ENCODE measurements at places on chromosomes 5 and 9.

DNA sequence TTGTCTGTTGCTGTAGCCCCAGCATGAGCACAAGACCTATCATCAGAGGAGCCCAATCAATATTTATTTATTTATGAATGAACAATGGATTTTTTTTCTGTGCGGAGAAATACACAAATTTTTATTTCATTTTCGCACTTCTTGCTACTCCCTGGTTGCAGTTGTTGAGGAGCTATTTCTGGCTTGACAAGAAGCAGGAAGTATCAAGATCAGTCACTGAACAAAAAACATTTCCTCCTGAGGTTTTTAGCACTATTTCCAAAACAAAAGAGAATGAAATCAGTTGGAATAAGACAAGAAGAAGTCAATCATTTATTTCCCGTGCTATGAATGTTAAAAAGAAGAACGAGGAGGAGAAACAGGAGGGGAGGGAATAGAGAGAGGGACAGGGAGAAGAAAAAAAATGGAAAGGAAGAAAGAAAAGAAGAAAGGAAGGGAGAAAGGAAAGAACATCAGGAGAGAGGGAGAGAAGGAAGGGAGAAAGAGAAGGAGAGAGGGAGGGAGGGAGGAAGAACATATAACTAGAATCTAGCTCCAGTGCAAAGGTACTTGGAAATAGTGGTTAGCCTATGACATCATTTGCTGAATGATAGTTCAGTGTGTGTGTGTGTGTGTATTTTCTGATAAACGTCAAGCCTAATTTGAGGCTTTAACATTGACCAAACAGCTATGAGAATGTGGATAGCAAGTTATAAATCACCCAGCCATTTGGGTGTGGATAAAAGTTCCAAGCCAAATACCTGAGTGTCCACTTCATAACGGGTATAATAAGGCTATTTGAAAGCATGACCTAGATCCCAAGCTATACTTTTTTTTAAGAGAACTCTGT is 586.0 kb downstream of the EBF1 start:
- no peak for DNase-seq

DNA sequence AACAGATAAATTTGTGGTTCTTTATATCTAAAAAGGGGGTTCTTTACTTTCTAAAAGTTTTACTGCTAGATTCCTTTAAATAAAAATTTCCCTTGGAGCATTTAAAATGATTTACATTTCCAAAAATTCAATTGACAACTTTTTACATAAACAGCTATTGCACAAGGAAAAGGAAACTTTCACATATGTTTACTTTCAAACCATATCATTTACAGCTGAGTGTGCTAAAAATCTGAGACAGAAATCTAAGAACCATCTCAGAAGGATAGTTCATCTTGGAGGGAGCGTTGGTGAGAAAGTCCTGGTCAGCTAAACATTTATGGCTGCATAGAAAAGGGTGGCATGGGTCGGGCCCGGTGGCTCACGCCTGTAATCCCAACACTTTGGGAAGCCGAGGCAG is 235.4 kb downstream of the DTWD2 start:
- no peak for DNase-seq

DNA sequence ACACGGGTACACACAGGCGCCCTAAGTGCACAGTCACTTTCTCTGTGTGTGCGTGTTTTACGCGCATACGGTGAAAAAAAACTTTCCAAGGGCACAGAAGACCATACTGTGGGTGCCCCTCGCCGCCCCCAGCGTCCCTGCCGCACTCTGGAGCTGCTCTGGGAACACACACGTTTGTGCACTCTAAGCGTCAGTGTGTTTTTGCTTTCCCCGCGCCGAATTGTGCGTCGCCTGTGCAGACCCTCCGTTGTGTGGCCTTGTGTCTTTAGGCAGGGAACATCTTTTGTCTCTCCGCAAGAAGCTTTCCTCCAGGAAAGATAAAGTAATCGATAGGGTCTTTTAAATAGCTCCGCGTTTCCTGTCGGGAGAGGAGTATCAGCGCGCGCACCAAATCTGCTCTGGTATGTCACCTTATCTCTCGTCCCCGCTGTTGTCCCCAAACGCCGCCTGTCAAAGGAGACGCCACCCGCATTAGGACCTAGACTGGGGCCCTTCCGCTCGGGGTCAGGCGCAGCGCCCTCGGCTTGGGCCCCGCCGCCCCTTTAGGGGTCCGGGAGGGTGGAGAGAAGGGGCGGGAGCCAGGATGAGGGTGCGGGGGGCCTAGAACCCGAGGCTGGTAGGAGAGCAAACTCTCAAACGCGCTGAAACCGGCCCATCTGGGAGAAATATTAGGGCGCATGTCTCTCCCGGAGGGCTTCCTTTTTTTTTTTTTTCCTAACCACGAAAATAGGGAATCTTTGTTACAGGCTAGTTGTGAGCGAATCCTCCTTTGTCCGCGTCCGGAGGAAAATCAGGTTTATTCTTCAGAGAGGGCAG is 10.5 kb upstream of the NKX2-5 start:
- no peak for DNase-seq

- DNase-seq = peak; percentile 11
These were observed 474 bp downstream of the HMGCR start for GRCh38 chr5:75337366-75338021.

- DNase-seq = no peak
These were observed 268.8 kb upstream of the NREP start for GRCh38 chr5:112025757-112026156.

GRCh38 chr5:5683174-5683573 is 260.7 kb downstream of the ICE1 start:
- DNase-seq = no peak

DNA sequence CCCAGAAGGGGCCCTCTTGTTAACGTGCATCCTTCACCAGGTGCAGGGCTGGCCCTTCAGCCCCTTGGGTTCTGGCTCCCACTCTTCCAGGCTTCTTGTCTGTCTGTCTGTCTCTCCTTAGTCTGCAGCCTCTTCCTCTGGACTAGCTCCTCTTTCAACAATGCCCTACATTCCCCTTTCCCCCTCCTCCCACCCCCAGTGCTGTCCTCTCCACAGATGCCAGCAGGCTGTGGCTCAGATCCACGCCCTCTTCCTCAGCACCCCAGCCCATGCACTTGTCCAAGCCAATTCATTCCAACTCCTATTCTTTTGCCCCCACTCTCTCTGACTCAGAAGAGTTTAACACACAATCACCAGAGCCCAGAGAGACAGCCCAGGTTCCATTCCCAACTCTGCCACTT is 45.2 kb upstream of the ALDH1B1 start:
- DNase-seq = no peak

DNA sequence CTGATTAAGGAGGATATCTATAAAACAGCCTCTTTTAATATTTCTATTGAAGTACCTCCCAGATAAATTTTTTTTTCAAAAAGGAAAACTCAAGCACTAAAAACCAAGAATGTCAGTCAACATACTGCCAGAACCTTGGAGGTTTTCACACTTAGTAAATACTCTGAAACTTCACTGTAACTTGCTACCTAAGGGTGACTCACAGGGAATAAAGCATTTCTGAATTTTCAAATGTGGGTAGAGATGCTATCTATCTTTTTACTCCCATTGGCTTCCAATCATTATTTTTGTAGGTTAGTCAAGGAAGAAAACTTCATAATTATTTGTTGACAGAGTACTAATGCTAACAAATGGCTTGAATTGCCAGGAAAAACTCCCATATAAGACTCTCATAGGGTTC is 46.1 kb downstream of the SLC25A46 start:
- DNase-seq = no peak

- DNase-seq = no peak
These were observed 9.5 kb downstream of the PSAT1 start for GRCh38 chr9:78306222-78307076.

DNA sequence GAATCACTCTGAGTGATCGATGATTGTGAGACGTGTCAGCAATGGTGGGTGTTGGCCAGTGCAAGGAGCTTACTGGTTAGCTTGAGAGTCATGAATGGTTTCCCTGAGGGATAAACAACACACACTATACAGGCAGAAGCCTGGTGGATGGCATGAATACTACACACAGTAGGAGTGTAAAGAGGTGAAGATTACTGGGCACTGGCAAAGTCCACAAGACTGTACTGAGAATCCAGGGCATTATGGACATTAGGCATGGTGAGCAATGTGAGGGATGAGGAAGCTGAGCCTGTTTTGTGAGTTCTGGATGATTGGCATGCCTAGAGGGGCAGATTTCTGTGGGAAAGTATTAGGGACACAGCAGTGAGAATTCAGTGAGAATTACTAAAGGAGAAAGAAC is 71.3 kb downstream of the KDM4C start:
- DNase-seq = no peak

- no peak for DNase-seq
These were observed 96.5 kb upstream of the SMARCA2 start for GRCh38 chr9:1918622-1919021.

GRCh38 chr9:95879591-95879990 is 4.1 kb downstream of the ERCC6L2 start:
- DNase-seq = no peak

DNA sequence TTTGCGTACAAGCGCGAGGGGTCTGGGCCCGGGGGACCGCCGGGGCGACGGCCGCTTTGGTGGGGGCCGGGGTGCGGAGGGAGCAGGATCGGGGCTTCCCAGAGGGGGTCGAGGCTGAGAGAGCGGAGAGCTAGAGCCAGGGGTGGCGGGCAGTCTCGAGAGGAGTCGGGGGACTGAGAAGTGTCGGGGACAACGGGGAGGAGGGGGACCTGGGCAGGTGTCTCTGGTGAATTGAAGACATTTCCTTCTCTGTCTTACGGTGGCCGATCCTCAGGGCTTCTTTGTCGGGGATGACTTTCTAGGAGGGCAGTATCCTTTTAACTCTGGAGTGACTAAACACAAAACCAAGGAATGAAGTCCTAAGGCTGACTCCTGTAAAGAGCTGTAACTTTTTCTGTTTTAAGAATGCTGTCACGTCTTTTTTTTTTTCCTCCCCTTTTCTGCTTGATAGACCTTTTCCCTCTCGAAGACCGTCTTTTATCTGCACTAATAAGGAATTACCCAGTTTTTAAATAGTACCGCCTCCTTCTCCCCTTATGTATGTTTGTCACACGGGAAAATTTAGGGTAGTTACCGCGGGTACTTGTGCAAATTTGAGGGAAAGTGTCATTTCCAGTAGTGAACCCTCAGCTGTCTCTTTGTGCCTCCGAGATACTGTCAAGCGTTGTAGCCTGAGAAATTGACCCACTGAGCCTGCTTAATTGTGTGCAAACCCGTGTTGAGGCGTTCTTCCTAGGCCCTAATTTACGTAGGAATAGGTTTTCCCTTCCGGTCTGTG is 822 bp downstream of the DENND4C start:
- no peak for DNase-seq

- no peak for DNase-seq
These were observed 27.1 kb downstream of the KCNMB1 start for GRCh38 chr5:170362102-170362501.

DNA sequence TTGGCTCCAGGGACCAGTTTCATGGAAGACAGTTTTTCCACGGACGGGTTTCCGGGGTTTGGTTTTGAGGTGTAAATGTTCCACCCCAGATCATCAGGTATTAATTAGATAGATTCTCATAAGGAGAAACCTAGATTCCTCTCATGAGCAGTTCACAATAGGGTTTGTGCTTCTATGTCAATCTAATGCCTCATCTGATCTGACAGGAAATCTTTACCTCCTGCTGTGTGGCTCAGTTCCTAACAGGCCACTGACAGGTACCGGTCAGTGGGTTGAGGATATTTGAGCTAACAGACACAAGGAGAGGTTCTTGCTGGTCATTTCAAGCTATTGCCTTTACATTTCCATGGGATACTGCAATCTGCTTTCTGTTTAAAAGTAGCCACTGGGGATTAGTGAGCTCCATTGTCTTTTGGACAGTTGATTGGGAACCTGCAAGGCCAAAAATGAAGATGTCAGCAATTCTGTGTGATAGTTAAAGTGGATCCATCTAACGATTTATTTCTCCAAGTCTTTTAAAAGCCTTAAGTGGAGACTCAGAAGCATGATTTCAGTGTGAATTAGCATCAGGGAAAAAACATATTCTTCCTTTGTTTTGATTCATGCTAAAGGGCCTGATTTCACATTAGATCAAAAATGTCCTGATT is 38.6 kb downstream of the MRPS30 start:
- DNase-seq = no peak

- no peak for DNase-seq
These were observed 50.5 kb downstream of the FAM81B start for GRCh38 chr5:95441636-95442035.

DNA sequence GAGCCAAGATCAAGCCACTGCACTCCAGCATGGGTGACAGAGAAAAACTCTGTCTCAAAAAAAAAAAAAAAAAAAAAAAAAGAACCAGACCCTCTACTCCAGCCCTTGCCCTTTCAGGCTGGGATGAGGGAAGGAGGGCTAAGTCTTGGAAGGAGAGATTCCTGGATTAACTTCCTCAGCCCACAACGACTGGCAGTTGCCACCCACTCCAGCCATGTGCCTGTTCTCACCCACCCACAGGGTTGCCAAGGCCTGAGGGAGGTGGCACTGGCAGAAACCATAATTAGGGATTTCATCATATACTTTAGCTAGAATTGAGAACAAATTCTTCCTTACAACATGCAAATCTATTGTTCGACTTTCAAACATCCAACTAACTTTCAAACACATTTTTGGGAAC is 87.8 kb upstream of the SLC30A5 start:
- no peak for DNase-seq

GRCh38 chr5:178997191-178997590 is 2.1 kb upstream of the GRM6 start:
- no peak for DNase-seq

GRCh38 chr9:114469091-114469853 is 36.0 kb downstream of the WHRN start:
- no peak for DNase-seq

DNA sequence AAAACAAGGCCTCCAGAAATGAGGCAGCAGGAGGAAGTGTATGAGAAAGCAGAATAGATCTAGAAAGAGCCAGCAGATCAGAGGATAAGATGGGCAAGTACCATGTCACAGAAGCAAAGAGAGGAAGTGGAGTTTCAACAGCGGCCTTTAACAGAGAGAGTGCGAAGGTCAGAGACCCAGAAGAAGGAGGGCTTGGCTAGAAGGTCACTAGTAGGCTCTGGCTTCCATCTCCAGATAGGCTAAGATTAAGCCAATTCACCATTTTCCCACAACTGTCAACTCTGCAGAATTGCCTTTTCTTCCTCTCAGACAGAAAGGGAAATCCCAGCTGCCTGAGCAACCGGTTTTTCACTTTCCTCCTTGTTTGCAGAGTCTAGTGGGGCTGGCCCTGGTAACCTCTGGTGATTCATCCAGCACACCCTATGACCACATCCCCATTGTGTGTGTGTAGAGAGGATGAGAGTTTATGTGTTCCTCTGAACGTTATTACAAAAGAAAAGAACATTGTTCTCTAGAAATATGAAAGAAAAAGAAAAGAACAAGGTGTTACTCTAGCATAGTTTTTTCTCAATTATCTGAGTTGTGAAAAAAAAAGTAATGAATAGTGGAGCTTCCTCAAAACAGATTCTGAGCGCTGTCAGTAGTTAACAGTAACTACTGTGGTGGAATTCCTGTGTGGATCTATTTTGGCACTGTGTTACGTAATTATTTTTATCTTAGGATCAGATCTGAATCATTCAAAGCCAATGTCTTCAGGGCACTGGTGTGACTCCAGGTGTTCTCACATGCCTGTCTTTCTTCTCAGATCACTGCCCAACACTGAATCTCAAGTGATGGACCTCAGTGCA is 220.4 kb downstream of the ARRDC3 start:
- no peak for DNase-seq
